ENCODE measurements at places on chromosomes 12 and 14.

DNA sequence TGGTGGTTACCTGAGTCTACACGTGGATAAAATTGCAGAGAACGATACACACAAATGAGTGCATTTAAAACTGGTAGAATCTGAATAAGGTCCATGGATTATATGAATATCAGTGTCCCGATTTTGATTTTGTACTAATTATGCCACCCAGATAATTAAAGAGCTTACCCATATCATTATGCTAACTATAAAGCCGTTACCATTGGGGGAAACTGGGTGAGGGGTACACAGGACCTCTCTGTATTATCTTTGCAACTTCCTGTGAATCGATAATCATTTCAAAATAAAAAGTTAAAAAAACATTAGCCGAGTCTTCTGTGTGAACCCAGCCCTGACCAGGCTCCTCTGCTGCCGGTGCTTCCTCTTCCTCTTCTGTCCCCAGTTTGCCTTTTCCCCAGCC, 107.1 kb downstream of the SMOC1 start:
- no peak for DNase-seq

GRCh38 chr12:57096099-57096572, 7.2 kb downstream of the NAB2 start:
- no peak for DNase-seq

- DNase-seq, result peak; percentile 17
These were observed 798 bp upstream of the RASAL1 start for GRCh38 chr12:113136128-113136989.

DNA sequence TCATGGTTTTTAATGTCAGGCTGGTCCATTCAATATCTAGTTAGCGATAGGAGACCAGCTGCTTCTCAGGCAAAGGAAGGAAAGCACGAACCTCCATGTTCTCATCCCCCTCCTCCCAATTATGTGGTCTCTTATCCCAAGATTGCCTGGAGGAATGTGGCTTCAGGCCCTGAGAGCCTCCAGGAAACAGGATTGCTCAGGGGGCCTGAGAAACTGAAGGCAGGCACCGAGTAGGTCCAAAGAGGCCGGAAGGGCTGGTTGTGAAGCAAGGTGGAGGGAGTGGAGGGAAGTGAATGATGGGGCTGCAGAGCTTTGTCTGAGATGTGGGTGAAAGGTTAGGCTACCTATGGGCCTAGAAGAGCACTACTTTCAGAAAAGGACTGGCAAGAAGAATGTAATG, 188.2 kb upstream of the DDHD1 start:
- no peak for DNase-seq

DNA sequence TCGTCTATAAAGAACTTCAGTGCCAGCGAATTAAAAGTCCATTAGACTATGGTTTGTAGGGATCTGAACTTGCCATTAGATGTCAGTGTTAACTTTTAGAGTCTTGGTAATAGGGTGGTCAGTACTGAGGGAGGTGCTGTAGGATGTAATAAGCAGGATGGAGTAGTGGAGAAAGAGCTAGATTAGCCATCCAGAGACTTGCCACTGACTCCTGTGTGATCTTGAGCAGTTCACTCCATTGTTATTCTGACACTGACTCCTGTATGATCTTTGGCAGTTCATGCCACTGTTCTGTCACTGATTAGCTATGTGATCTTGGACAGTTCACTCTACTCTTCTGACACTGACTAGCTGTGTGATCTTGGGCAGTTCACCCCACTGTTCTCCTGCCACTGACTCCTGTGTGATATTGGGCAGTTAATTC, 133.6 kb downstream of the TTLL5 start:
- DNase-seq, result no peak

DNA sequence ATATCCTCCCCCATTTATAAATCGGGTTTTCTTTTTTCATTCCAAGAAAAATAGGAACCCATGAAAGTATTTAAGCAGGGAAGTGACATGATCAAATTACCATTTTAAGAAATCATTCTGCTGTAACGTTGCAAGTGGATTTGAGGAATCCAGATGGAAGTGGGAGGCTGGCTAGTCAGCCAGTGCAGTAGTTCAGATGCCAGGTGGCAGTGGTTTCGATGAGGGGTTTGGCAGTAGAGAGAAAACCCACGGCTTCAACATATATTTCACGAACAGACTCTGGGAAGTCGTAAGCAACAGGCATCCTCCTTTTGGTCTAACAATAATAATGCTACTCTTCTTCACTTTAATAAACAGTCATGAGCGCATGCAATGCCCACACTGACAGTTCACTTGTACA, 25.0 kb downstream of the PDZRN4 start:
- DNase-seq, result no peak
